ENCODE measurements at places on chromosomes 1 and 21.

DNA sequence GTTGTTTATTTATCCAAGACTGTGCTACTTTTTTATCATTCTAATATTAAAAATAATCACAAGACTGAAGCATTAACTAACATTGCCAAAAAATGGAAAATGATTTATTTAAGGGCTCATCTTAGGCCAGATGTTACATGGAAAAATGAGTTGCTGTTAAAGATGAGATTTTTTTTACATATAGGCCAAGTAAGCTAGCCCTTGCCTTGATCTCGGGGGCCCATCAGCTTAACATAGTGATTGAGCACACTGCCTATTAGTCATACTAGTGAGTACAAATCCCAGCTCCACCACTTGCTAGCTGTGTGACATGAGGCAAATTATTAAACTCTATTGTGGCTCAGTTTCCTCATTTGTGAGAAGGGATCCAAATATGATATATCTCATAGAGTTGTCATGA lies 275.9 kb upstream of the SNX7 start:
- DNase-seq = peak; percentile 23

GRCh38 chr1:107499139-107499744 lies 358.4 kb downstream of the NTNG1 start:
- DNase-seq = no peak

- DNase-seq = no peak
These were observed 48.6 kb upstream of the PCBP3 start for GRCh38 chr21:45594721-45595489.

DNA sequence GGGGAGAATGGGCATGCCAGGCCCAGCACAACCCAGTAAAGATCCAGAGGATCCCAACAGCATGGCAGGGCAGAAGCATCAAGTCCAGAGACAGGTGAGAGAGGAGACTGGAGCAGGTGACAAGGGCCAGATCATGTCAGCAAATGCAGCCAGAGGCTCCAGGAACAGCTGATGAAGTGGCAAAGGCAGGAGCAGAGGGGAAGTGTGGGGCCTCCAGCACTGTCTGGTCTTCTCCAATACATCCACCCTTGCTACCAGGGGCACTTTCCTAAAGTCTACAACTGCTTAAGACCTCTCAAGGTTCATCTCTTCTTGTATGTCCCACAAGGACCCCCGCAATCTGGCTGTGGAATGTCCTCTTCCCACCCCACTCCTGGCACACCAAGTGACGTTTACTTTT lies 17.4 kb downstream of the FAM163A start:
- DNase-seq = no peak

DNA sequence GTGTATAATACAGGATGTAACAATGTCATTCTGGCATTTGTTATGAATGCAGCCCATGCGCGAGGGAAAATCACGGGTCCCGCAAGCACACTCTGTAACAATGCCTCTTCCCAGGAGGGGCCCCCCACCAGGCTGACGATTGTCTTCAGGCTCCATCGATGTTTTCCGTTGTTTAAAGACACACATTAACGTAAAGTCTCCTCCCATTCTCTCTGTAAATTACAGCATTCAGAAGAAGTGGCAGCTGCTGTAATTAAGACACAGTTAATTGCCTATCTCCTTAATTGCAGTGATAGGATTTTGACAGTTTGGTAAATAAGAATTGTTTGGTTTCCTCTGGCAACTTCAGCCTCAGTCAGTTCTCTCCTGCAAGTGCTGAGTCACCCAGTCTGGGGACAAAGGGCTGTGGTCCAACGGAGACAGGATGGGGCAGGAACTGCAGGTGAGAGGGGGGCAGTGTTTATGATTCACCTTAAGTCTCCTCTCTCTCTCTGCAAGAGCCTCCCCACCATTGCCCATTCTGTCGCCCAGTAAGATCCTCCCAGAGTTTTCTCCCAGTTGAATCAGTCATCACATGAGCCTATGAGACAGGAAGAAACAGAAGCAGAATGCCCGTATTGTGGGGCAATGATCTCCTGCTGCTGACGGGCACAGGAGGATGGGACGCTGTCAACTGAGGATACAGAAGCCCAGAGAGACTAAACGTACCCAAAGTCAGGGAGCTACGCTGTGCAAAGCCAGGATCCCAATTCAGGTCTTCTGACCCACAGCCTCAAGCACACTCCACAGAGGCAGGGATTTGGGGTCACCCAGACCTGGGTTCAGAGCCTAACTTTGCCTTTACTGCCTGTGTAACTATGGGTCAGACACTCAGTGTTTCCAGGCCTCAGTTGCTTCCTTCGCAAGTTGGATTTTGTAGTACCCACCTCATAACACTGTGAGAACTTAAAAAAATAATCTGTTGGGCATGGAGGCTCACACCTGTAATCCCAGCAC lies 110.0 kb downstream of the ADSS2 start:
- DNase-seq = no peak

GRCh38 chr1:41870076-41870562 lies 48.6 kb downstream of the HIVEP3 start:
- no peak for DNase-seq

DNA sequence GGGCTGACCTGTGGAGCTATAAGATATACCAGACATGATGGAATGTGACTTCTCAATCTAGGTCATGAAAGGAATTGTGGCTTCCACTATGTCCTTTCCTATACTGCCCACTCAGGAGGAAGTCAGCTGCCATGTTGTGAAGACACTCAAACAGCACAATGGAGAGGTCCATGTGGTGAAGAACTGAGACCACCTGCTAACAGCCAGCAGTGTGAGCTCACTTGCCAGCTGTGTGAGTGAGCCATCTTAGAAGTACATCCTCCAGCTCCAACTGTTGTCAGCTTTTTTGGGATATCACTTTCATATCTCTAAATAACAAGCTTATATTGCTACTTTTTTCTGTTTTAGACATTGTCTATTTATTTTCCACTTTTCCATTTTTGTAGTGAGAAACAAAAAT lies 29.7 kb downstream of the OLFML3 start:
- no peak for DNase-seq

GRCh38 chr1:185396126-185396525 lies 79.1 kb upstream of the IVNS1ABP start:
- no peak for DNase-seq

- no peak for DNase-seq
These were observed 29.4 kb upstream of the PRSS38 start for GRCh38 chr1:227785805-227786671.

GRCh38 chr21:35236090-35236489 lies 187.0 kb upstream of the RUNX1 start:
- no peak for DNase-seq

GRCh38 chr1:186327331-186327730 lies 47.7 kb downstream of the TPR start:
- no peak for DNase-seq

DNA sequence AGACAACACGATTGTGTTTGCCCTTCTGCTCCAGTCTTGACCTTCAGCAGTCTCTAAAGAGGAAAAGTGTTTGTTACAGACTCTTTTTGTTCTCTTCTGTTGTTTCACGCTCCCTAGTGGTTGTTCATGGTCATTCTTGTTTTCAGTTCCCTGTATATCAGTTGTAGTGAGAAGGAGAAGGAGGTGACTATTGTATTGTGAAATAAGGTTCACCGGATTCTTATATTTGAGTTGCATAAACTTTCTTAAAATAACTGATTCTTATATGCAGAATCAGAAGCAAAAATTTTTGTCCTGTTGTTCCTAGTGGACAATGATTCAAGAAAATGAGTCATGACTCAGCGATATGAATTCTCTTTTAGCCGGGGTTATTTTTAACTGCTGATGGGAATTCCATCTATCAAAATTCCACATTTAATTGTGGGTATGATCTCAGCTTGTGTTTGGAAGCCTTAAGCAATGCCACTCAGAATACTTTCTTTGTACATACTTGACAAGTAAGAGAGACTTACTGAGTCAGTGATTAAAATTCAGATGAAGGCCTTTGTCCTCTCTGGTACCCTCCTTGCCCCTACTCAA lies 152.2 kb downstream of the CLEC20A start:
- peak; percentile 48 for DNase-seq

DNA sequence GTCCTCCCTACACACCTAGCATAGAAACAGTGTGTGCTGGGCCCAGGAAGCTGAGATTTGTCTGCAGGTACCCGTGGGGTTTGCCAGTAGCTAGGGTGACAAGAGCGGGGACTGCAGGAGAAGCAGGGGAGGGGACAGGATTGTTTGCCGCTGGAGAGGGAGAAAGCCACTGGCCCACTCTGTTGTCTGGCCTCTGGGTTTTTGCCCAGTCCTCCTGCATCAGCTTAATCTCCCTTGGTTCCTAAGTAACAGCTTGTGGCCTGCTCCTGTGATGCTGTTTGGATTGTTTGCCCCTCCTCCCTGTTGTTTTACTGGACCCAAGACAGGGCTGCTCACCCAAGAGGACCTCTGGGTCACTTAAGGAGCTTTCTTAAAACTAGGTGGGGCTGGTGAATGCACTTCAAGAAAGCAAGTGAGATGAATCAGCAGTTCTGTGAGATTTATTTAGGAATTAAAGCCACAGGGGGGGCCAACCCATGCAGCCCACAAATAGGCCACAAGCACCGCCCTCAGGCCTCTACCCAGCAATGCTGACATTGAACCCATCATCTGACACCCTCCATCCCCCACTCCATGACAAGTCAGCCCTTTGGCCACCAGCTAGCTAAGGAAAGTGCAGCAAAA lies 142.8 kb downstream of the ZZZ3 start:
- DNase-seq = no peak

DNA sequence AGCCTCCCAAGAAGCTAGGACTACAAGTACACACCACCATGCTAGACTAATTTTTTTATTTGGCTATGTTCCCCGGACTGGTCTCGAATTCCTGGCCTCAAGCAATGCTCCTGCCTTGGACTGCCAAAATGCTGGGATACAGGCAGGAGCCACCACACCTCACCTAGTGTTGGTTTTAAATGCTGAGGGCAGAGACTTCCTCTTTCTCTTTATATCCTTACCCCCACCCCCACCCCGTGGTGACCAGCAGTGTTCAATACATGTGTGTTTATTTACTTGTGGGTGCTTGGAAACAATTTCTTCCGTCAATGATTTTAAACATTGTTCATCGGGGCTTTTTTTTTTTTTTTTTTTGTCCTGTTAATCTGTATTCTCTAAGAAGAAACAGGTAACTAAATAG lies 158.9 kb downstream of the ZBTB18 start:
- DNase-seq = no peak

DNA sequence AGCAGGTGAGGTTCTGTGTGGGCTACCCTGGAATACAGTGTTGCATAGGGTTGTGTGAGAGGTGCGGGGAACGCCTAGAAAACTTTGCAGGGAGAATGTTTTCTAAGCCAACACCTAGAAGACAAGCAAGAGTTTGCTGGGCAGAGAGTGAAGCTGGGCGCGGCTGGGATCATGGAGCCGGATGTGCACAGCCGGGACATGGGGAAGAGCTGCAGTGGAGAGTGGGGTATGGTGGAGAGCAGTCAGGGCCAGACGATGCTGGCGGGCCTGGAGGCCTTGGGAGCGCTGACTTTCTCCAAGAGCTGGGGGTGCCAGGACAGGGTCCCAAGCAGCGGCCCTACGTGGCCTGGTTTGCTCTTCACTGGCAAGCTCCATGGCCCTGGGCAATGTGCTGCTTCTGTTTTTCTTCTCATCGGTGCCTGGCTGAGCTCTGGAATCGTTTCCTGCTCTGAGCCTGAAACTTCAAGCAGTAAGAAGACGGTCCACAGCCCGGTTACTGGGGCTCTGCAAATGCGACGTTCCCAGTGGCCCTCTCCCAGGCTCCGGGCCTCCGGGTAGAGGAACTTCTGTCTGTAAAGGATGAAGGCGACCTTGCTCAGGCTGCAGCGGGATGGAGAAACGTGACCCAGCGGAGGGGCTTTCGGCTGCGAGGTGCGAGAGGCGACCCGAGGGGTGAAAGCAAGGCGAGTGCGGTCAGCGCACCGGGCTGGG lies 51.9 kb upstream of the CD34 start:
- DNase-seq = peak; percentile 44

- no peak for DNase-seq
These were observed 67.1 kb downstream of the LHX9 start for GRCh38 chr1:197984289-197984688.

- DNase-seq = no peak
These were observed 81.9 kb downstream of the JAK1 start for GRCh38 chr1:64884261-64885040.

- no peak for DNase-seq
These were observed 50.5 kb upstream of the PPP2R5A start for GRCh38 chr1:212234431-212235395.

DNA sequence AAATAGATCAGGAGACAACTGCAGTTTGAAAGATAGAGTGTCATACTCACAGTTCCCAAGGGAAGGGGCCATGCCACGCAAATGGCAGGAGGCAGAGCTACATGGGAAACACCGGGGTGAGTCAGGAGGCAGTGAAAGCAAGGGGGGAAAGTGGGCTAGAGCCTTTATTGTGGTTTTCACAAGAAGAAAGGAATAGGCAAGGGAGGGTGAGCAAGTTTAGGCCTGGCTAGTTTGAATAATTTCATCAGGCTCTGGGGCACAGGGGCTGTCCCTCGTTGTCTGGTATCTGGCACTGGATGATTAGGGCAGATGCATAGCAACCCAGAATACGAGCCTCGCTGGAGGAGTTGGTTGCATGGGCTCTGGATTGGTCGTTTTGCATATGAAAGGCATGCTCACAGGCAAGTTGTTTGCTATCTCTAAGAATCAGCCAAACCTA lies 17.0 kb upstream of the ITLN2 start:
- DNase-seq = no peak

GRCh38 chr1:228964178-228965089 lies 229.2 kb downstream of the RHOU start:
- DNase-seq = peak; percentile 60

DNA sequence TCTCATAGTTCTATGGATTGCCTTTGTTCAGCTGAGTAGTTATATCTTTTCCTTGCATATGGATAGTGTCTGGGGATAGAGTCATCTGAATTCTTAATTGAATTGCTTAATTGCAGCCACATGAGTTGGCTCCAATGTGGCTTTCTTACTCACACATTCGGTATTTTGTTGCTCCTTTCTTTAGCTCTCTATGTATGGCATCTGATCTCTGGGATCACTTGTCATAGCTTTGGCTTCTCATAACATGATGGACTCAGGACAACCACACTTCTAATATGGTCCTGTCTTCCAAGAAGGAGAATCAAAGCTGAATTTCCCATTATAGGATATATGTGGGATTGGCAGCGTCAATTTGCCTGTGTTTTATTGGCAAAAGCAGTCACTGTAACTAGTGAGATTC lies 716.2 kb downstream of the NCAM2 start:
- DNase-seq = peak; percentile 82

GRCh38 chr1:225689882-225690459 lies 37.0 kb upstream of the ENAH start:
- no peak for DNase-seq

GRCh38 chr1:24284156-24284471 lies 35.0 kb upstream of the GRHL3 start:
- DNase-seq = no peak

DNA sequence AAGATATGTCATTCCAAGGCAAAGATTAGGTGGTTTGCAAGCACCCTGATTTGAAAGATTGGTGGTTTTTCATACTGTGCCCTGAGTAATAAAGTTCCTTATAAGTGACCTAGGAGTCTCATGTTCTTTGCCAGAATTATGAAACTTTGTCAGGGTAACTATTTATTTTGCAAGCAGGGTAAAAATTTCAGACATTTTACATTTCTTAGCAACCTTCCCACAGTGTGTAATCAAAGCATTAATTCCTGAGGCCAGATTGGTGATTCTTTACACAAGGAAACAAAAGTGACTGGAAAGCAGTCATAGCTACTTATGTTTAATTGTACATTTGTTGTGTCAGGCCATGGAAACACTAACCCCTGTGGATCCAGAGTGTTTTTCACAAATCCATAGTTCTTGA lies 998.0 kb upstream of the B3GALT2 start:
- no peak for DNase-seq
